ENCODE measurements at places on chromosomes 3 and 15.

DNA sequence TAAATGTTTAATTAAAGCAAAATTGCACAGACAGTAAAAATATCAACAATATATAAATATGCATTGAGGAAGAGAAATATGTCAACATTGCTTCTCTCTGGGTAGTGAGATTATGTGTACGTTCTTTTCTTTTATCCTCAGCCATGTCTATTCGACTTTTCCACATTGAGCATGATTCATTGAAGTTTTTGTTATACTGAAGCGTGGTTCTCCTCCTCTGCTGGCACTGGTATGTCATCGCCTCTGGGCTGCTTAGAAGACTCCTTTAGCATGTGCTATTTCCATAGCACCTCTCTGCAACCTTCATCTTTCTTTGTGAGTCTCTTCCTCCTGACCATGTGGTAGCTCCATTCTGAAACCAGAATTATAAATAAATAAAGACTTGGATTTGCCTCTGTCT is 65.8 kb upstream of the AKAP13 start:
- no peak for DNase-seq

DNA sequence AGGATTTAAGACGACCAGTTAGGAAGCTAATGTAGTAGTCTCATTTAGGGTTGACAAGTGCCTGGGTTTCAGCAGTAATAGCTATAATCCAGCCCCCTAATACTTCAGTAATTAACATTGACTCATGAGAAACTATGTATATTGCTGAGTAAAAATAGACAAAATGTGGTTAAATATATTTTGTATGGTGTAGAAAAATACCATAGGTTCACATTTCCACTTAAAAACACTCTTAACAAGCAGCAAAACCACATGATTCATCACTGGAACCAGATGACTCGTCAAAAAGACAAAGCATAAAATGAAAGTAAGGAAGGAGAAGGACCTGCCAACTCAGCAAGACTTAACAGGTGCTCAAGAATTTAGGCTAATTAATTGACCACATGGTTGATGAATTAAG is 288.9 kb downstream of the EFHB start:
- no peak for DNase-seq

DNA sequence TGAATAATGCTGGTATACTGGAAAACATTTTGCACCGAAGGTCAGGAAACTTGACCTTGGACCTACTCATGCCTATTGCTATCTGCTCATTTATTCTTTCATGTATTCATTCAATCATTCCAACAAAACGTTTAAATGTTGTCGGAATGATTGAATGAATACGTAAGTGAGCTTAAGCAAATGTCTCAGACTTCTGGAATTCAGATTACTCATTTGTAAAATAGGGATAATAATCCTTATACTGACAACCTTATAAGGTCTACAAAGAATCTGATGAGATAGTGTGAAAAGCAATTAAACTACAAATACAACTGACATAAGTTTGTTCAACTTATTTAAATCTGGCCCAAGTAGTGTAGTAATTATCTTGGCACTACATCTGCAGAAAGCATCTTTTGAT is 288.7 kb downstream of the WDR72 start:
- no peak for DNase-seq

DNA sequence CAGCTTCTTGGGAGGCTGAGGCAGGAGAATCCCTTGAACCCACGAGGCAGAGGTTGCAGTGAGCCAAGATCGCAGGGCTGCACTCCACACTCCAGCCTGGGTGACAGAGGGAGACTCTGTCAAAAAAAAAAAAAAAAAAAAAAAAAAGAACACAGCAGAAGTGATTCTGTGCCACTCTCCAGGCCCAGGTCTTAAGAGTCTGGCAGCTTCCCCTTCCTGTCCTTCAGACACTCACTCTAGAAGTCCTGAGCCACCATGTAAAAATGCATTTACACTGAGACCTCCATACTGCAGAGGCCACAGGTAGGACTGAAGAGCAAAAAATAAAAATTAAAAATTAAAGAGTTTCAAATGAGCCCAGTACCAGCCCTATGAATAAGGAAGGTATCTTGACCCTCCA is 11.8 kb upstream of the CDV3 start:
- DNase-seq: no peak

DNA sequence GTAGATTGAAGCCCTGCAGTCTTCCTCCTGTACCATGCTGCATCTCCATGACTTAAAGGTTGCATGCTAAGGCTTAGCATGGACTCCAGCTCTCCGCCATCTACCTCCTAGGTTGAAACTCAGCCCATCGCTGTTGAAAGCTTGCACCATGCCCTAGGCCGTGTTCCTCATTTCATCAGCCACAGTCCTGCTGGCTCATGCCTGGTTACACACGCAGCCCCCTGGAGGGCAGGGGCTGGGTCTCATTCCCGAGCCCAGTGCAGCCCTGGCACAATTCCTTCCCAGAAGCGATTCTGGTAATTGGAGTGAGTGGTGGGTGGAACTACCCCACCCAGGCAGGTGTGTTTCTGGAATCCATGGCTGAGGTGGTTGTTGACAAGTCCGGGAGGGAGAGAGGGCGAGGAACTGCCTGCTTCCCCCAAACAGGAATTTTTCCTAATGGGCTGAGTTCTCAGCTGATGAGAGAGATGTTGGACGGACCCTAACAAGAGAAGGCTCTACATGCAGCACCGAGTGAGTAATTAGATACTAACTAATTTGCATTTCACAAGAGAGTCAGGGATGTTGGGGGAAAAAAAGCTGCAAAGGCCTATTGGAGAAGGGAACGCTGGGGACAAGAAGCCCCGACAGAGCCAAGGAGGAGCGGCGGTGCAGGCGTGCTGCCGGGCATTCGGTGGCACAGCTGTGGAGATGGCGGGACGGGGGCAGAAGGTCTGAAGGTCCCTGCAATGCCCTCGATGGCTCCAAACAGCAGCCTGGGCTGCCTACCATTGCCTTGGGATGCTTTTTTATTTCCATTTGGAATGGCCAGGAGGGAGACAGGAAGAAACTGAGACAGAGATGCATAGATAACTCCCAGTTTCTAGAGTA is 92.3 kb upstream of the TLE3 start:
- DNase-seq: no peak

- DNase-seq: no peak
Measured at GRCh38 chr3:49793486-49794085, 6.1 kb downstream of the CDHR4 start.

- DNase-seq: no peak
Measured at GRCh38 chr3:123660900-123661299, 76.0 kb upstream of the HACD2 start.

DNA sequence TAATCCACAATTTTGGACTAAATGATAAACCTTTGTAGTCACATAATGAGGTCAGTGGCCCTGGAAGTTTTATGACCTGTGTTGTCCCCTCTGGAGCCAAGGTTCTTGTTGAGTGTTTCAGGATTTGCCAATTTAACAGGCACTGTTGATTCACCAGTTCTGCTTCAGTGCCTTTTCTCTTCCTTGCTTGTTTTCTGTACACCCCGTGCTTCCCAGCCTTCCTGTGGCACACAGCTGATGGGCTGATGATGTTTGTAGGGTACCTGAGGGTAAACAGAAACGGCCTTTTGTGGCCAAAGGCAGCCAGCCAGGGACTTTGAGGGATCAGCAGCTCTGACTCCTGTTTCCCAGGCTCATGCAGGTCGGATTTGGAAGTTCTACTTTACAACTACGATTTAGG is 13.3 kb downstream of the GYG1 start:
- peak; percentile 28 for DNase-seq

GRCh38 chr15:79965846-79966630 is 5.0 kb downstream of the BCL2A1 start:
- no peak for DNase-seq

GRCh38 chr15:100714749-100715342 is 112.5 kb downstream of the ASB7 start:
- no peak for DNase-seq

DNA sequence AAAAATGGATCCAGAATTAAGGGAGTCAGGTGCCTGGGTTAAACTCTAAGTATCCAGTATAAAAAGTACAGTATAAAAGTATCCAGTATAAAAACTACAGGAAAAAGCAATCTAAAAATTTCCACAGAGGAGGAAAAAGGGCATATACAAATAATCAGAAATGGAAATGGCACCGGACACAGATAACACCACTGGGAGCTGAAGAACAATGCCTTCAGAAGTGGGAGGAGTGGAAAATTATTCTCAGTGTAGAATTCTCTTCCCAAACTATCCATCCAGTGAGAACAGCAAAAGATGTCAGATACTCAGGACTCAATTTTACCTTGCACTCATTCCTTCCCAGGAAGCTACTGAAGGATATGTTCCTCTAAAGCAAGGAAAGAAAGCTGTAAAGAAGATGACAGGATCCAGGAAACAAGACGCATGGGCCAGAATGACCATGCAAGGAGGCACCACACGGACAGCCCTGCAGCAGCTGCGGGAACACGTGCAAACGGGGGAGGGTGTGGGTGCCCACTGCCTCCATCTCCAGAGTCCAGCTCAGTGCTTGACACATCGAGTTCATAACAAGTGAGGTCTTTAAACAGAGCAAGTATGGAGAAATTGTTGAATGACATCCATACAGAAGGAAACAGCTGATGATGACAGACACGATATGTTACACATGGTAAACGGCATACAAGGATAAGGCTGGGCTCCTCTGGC is 68.5 kb downstream of the CHSY1 start:
- no peak for DNase-seq

GRCh38 chr3:147572970-147573340 is 163.8 kb downstream of the ZIC1 start:
- DNase-seq: peak; percentile 50

- DNase-seq: no peak
Measured at GRCh38 chr3:121111914-121112612, 204.1 kb downstream of the STXBP5L start.

DNA sequence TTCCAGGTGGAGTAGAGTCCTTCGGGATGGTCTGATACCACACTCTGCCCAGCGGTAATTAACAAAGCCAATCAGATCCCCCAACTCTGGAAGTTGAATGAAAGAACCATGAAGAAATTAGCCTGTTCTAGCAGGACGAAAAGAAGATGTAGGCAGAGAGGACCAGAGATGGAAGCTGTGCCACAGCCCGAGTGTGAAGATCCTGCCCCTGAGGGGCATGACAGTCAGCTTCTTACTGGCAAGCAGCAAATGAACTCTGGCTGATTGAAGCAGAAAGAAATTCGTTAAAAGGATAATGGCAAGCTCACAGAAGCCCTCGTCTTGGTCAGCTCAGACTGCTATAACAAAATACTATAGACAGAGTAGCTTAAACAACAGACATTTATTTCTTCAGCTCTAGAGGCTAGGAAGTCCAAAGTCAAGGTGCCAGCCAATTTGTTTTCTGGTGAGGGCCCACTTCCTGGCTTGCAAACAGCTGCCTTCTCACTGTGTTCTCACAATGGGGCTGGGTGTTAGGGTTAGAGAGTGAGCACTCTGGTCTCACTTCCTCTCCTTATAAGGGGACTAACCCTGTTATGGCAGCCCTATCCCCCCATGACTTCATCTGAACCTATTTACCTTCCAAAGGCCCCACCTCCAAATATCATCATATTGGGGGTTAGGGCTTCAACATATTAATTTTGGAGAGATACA is 307.1 kb downstream of the VPS13C start:
- no peak for DNase-seq

DNA sequence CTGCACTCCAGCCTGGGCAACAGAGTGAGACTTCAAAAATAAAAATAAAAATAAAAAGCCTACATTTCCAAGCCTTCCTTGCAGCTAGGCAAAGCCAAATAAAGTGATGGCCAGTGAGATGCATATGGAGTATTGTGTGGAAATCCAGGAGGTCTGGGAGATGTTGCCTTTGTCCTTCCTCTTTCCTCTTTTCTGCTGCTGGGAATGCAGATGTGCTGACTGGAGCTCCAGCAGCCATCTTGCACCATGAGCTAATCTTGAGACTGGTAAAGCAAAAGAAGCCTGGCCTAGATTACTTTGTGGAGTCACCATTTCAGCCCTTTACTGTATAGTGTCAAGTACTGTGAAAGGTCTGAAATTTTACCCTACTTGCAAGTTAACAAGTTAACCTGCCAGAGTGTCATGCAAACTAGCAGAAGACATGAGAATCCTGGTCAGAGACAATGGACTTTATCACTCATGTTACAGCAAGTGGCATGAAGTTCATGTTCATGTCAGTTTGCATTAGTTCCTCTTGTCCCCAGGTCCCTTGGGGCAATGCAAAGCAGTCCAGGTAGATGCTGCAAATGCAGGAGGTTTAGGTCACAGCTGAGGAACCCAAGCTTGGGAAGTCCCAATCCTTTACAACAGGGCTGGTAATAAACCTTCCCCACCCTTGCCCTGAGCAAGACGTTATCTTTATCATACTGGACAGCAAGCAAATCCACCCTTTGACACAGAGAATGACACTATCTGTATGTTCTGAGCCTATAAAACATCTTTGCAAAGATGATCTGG is 103.1 kb downstream of the TLE3 start:
- DNase-seq: no peak

DNA sequence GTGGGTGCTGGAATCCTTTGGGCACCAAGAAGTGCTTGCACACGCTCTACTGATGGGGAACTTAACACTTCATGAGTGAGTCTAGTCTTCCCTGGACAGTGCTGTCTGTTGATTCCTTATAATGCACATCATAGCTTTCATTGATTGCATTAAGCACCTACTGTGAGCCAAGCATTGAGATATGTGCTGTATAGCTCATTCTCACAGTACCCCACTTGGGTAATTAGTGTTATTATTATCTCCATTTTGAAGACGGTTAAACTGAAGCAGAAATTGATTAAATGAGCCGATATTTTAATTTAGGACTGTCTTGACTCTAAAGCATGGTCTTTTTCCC is 504 bp upstream of the PDHB start:
- no peak for DNase-seq

GRCh38 chr3:140857993-140858392 is 83.6 kb upstream of the SLC25A36 start:
- no peak for DNase-seq

DNA sequence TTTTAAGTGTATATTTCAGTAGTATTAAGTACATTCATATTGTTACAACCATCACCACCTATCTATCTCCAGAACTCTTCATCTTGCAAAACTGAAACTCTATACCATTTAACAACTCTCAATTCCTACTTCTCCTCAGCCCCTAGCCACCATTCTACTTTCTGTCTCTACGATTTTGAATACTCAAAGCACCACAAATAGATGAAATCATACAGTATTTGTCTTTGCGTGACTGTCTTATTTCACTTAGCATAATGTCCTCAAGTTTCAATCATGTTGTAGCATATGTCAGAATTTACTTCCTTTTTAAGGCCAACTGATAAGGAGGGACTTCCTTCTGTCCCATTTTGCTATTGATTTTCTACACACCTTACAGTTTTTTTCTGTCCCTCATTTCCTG is 593.3 kb downstream of the FHIT start:
- no peak for DNase-seq

- no peak for DNase-seq
Measured at GRCh38 chr3:152656972-152657355, 178.0 kb upstream of the P2RY1 start.

- DNase-seq: no peak
Measured at GRCh38 chr3:3221528-3221927, 42.0 kb upstream of the CRBN start.

- DNase-seq: no peak
Measured at GRCh38 chr3:177411201-177411600, 213.9 kb upstream of the TBL1XR1 start.

DNA sequence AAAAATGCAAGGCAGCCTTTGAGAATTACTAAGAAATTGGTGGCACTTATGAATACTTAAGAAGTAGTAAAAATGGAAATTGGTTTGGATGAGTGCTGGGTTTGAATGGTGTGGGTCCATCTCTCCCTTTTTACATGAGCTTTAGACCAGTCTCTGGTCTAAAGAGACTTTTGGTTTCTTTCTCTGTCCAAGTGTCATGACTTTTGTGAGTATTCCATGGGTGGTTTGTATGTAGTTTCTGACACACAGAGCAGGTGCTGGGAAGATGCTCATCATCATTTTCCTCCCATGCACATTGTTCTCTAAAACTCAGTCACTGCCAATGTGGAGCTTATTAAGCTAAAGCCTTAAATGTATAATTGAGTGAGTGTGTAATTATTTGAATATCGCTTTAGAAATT is 63.5 kb downstream of the KAT2B start:
- DNase-seq: no peak
